ENCODE measurements at places on chromosomes 4 and X.
A peak's percentile ranks its signal among the peaks of the same experiment; 100 is the strongest.

- no peak for DNase-seq
Measured at GRCh38 chrX:148354916-148355315, 145.5 kb upstream of the AFF2 start.

GRCh38 chrX:55107911-55108310, 19.1 kb downstream of the PAGE2 start:
- DNase-seq: no peak

DNA sequence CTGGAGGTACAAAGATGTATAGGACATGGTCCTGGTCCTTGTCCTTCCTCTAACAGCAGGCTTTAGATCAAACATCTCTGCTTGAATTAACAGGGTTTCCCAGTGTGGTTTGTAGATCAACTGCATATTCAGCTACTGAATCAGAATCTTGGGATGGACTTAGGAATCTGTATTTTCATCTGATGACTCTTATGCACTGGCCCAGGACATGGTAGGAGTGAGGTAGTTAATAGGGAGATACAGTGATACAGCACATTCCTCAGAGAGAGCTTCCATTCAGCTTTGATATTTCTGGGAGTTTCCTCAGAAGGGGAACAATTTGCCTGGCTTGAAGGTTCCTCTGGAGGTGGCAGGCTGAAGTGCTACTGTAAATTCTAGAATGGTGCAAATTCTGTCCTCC, 203.1 kb downstream of the LARP7 start:
- DNase-seq: peak; percentile 39

DNA sequence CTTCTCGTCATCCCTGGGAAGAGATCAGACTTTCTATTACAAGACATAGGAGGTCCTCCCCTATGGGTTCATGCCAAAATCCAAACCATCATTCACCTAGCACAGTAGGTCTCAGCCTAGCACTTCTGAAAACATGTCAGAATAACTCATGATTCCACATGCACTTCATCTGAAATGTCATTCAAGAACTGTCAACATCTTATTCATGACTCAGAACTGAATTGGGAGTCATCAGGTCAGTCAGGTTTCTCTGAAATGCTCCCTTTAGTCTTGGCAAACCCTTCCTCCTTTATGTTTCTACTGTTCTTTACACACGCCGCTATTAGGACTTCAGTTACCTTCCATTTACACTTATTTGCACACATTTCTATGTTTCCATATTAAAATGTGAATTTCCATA, 67.2 kb downstream of the ANTXR2 start:
- peak; percentile 41 for DNase-seq

GRCh38 chr4:149735796-149736195, 79.8 kb downstream of the IQCM start:
- DNase-seq: no peak

DNA sequence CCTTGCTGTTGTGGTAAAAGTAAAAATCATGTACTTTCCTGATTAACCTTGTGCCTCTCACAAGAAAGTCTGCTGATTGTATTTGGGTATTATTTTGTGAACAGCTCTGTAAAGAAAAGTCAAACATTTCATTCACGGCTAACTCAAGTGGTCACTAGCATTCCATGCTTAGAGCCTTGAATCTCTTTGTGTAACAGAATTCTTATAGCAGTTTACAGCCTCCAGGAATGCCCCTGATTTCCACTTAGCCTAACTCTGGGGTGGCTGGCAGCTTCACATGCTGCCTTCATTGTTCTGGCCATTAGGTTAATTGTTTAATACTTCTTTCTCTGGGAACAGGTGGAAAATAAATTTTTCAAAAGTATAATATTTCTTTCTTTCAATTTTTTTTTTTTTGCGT, 226.7 kb downstream of the RBMX2 start:
- no peak for DNase-seq

DNA sequence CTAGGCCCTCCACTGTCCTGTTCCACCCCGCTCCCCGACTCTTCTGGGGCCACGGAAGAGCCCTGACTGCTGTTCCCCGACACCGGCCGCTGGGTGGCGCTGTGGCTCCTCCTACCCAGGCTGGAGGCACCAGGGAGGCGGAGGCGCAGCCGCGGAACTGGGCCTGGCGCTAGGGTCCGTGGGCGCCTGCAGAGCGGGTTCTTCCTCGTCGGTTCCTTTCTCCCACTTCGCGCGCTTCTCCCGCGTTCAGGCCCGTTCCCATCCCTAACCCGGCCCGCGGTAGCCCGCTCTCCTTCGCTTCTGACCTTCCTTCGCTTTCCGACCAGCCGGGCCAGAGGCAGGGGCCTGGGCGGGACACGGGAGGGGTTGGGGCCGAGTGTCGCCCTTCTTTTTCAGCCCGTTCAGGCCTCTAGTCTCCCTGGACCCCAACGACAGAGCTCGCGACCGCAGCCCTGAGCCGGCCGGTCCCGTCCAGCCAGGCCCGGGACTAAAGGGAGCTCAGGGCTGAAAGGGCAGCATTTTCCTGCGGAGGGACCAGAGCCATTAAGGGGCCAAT, 34.3 kb downstream of the NALF2 start:
- DNase-seq: peak; percentile 41

- no peak for DNase-seq
Measured at GRCh38 chr4:9977518-9978031, 43.7 kb downstream of the SLC2A9 start.

GRCh38 chrX:38970845-38971244, 169.6 kb downstream of the MID1IP1 start:
- no peak for DNase-seq

DNA sequence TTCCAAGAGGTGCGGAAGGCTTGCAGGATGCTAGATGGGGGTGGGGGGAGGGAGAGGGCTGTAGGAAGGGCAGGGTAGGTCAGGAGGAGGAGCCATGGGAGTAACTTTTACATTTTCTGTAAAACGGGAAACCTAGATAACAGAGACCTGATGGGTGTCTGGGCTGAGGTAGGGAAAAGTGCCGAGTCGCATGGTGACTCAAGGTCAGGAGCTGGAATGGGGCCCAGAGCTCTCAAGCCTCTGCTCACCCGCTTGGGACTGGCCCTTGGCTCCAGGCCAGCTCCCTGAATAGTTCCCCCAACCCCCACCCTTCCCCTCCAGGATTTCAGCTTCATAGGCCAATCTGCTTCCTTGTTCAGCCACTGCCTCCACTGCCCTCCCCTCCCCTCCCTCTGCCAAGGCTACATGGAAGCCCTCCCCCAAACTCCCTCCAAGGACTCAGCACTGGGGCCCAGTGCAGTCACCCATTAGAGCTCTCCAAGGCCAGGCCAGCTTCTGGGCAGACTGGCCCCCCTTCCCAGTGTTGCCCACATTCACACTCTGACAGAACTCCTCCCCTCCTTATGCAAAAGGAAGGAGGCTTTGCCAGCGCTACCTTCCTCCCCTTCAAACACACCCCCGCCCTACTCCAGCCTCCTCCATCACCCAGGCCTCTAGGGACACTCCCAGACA, 43.6 kb downstream of the TSC22D3 start:
- DNase-seq: peak; percentile 71

GRCh38 chrX:40459571-40460158, 121.1 kb upstream of the ATP6AP2 start:
- no peak for DNase-seq

DNA sequence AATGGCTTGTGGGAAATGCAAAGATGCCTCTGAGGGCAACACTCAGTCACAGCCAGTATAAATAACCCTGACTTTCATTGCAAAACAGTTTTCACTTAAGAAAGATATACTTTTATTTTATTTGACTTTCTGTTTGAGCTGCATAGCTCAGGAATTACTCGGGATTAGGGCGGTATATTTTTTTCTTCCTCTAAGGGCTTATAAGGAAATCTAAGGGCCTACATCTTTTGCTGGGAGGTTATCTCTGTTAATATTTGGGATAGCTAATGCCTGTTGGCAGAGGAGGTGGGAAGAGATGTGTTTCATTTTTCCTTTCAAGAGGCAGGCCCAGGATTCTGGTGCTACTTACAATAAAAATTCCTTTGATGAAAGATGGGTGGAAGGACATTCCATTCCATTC, 28.8 kb upstream of the EGFL6 start:
- no peak for DNase-seq

DNA sequence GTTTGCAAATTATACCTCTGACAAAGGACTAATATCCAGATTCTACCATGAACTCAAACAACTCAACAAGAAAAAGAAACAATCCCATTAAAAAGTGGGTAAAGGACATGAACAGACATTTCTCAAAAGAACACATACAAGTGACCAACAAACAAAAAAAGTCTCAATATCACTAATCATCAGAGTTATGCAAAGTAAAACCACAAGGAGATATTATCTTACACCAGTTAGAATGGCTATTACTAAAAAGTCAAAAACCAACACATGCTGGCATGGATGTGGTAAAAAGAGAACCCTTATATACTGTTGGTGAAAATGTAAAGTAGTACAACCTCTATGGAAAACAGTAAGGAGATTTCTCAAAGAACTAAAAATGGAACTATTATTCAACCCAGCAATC, 234.4 kb downstream of the NKX6-1 start:
- DNase-seq: no peak

- DNase-seq: no peak
Measured at GRCh38 chr4:165519591-165519990, 140.8 kb downstream of the CPE start.

DNA sequence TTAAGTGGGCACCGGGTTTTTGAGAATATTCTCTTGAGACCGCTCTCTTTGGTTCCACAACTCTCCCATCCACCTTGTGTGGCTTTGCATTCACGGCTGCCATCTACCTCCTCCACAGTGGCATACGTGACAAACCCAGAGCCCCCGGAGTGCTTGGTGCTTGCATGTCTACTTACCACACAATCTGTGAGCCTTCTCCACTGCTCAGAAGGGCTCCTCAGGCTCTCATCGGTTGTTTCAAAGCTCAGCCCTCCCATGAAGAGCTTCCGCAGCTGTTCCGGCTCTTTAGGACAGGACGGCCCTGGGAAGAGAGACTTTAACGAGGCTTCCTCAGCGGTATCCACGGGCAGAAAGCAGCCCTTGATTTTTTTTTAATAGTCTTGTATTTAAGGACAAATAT, 167.6 kb upstream of the ANK2 start:
- no peak for DNase-seq

DNA sequence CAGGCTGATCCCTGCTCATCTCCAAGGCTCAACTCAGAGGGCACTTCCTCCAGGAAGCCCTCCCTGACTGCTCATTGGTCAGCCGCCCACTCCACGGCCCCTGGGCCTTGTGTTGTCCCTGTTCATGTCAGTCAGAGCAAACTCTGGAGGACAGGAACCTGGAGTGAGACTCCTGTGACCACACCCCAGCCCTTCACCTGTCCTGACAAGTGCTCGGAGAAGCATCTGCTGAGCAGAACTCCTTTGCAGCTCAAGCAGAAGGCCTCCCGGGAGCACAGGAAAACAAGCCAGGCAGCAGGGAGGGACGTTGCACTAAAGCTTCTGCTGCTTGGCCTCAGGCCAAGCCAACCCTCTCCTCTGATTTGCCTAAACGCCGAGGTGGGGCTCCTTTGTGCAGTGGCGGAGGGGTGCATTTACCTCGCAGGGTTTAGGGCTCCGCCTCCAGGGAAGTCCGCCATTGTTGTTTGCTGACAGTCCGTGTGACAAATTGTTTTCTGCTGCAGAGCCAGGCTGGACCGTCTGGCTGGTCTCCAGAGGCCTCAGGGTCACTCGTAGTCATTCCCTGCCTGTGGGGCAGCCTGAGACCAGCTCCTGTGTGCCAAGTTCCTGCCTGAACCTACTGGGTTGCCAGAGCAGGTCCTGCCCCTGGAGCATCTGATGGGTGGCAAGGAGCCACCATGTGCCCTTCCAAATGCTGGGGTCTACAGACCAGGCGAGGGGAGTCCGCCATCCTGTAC, 61.8 kb downstream of the C4orf50 start:
- DNase-seq: no peak

- DNase-seq: no peak
Measured at GRCh38 chr4:35252866-35253265, 991.4 kb downstream of the ARAP2 start.

DNA sequence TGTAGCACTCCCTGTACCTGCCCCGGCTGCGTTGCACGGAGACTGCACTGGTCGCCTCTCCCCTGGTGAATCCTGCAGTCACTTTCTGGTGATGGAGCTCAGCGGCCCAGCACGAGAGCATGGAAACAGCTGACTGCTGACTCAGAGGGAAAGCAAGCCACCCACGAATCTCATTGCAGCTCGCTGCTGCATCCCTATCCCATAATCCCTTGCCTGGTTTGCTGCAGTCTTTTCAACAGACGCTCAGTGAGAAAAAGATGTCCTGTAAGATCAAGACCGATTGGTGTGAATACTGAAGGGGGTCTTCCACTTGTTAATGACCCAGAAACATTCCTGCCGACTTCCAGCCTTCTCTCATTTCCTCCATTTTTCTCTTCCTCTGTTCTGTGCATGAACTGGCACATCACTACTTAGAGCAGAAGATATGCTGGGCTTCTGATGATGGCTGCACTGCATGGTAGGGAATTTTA, 52.9 kb downstream of the TRIM2 start:
- DNase-seq: peak; percentile 76

DNA sequence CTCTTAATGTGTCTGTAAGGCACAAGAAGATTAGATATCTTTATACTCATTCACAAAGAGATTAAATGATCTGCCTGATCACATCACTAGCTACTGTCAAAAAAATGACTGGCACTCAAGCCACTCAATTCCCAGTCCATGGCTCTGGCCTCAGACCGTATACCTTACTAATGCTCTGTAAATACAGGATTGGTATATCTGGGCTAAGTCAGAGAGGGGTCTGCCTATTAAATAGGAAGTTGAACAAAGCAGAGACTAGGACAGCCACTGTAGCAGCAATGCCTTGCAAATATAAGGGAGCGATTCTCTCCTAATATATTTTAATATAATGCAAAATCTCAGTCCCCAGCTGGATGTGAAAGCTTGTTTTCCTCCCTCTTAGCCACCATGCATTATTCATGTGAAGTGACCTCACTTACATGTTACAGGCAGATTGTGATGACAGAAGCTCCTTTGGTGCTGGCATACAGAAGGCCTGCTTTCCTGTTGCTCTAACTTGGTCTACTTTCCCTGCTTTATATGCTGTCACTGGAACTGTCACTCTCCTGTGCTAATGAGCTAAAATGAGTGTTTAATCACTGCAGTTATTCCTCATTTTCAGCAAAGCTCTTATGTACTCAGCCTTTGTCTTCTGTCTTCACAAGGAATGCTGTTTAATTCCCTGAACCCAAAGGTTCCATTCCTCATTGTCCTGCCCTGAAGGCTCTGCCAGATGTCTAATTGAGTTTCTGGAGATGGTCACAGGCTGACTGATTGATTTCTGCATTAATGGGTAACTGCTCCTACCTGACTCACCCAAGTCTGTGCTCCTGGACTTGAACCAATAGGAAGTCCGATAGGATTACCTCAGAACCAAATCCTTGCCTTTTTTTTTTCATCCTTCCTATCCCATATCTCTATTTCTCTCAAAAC, 578.2 kb downstream of the KLHL13 start:
- no peak for DNase-seq

DNA sequence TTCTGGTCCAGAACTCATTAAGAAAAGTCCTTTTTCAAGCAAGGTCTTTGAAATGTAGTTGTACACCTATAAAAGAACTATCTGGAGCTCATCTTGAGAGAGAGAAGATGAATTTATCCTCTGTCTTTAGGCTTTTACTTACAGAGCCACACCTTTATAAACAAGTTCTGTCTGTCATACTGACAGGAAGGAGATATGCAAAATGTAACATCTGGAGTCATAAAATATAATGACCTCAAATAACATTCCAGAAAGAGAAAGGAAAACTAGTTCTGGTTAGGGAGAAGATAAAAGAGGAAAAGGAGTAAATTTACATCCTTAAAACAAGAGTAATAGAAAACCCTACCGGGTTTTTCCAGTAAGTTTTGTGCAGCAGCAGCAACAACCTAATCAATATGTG, 1.3 kb downstream of the INPP4B start:
- no peak for DNase-seq

Measured in fibroblast of skin of right quadriceps (primary cell).